ENCODE measurements at places on chromosomes 3 and 15.

DNA sequence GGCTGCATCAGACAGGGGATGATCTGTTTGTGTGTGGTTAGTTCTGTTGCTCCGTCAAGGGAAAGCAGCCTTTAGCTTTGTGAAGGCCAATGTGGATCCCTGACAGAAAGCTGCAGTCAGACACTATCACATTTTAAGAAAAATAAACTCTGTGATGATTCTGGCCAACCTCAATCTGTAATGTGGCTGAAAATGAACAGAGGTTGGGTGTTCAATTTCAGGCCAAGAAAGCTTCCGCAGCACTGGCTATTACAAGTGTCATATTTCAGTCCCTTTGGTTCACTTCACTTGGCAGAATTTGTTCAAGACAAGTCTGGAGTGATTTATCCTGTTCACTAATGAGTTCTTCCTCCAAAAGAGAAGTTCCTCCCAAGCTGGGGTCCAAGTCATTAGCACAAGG, 571.8 kb upstream of the IL12A start:
- no peak for DNase-seq

GRCh38 chr3:71466483-71466882, 117.0 kb downstream of the FOXP1 start:
- DNase-seq: no peak

DNA sequence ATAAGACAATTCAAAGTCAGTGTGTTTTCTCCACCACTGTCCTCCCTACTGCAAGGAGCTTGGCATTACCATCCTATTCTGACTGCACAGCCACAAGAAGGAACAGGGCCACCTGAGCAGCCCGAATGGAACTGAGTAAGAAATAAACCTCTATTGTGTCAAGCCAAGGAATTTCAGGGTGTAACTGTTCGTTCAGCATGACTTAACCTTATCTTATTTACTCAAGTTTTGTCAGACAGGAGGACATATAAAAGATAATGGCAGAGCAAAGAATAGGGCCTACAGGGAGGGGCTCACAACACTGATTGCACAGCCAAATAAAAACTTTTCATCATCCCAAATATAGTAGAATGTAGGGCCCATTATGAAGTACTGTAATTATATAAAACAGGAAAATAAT, 236.1 kb downstream of the NEK10 start:
- DNase-seq: no peak

DNA sequence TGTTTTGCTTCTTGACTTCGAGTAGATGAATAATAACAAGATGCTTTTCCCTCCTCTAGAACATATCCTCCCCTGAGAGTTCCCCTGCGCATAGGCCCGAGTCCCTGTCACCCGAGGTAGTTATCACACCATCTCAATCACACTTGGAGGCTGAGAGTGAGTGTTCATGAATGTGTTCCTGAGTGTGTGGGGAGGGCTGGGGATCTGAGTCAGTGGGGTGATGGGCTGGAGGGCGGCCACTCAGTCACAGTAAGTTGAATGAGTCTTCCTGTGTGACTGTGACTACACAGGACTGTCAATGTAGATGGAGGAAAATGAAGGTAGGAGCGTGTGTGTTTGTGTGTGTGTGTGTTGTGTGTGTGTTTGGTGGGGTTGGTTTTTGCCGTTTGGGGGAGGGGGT, 71.0 kb downstream of the SETD5 start:
- DNase-seq: no peak

DNA sequence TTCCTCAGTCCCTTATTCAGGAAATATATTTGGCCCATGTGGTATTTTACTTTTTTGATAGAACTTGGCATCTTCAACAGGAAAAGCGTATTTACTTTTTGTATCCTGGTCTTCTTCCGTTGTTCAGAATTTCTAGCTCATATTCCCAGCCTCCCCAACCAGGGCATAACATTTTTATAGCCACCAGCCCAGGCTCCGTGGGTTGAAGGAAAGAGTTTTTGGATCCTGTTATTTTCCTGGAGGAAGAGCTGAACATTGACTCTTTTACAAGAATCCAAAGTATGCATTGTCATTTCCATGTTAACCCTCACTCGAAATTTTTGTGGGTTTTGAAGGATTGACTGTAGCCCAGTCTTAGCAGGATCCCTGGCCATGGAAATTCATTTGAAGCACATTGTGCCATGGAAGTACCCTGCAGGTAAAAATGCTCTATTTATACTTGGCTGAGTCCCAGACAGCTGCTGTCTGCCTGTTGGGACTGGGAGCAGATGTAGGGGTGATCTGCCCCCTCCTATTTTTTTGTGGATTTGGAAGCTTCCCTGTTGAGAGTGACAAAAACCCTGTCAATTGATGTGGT, 98.8 kb downstream of the AKAP13 start:
- no peak for DNase-seq

DNA sequence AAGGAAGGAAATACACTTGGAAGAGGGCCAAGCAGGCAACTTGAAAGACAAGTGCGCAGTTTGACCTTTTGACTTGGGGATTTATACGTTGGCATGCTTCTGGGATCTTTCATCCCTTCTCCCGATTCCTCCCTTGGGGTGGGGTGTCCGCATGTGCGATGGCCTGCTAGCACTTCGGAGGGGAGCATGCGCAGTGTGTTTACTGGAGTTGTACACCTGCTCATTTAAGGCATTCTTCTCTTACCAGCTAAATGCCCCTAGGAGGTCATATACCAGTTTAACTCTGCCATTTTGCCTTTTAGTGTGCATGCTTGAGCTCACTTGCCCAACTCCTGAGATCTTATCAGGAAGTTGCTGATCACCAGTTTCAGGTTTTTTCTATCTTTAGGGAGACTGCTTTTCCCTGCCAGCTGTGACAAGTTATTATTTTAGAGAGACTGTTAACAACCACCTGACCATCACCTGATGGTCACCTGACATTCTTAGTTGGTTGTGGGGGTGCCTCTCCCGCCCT, 63.5 kb downstream of the BFSP2 start:
- DNase-seq: no peak

DNA sequence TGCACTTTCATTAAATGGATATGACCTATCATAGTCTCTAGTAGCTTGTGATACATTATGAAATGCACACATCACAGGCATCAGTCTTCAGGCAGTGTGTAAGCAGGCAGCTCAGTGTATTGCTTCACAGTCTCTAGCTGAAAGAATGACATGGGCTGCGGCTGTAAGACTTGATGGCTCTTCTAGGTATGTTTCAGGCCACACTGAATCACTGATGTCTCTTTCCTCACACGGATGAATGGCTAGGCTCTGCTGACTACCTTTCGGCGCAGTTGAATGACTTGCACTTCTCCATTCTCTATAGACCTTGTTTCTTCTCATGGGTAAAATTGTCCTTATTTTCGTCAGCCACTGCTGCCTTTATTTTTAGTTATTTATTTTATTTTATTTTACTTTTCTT, 15.4 kb downstream of the APH1B start:
- no peak for DNase-seq

GRCh38 chr15:69515926-69516325, 63.3 kb downstream of the RPLP1 start:
- DNase-seq: no peak

DNA sequence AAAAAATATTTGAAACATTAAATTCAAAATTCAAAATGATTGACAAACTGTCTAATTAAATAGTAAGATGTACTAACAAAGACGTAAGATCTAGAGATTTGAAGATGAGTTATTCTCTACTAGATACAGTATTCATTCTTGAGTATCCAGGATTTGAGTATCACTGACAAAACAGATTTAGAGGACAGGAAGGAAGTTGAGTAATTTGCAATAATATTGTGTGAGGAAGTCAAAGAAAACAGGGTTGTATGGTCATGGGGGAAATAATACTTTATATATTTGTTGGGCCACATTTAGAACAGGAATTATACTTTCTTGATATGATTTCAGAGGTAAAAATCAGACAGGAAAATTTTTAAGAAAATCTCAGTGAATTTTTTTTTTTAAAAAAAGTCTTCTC, 393.1 kb upstream of the CDIN1 start:
- DNase-seq: no peak

DNA sequence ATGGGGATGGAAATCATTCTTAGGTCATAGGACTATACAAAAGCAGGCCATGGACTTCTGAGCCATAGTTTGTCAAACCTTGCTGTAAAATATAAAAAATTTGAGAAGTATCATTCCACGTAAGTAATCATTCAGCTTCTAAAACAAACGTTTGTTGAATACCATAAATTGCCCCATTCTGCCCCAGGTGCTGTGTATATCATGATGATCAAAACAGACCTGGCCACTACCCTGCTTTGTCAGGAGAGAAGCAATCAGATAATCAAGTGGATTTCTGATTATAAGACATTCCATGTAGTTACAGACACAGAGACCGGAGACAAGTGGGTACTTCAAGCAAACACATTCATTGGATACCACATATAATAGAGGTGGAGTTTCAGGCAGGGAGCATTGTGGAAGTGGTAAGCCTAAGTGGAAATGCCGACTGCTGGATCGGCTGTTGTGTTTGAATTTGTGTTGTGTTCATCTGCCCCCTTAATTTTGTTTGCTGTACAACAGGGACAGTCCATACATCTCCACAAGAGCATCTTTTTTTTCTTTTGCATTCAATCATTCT, 61.7 kb downstream of the TGFBR2 start:
- DNase-seq: no peak

DNA sequence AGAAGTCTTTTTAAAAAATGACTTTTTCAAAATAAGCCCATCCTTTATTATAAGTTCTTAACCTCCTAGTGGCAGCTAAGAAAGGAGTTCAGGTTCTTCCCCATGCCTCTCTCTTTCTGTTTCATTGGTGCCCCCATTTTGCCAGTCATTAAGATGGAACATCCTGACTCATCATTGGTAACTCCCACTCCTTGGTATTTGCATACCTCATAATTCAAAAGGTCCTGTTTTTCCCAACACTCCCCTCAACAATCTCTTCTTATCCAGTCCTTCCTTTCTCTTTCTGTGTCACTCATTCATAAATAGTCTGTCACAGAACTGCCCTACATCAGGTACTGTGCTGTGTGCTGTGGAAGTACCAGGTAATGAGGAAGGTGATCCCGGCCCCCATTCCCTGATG, 394.0 kb downstream of the FOXP1 start:
- DNase-seq: no peak

GRCh38 chr3:58720526-58720925, 54.0 kb upstream of the FAM3D start:
- no peak for DNase-seq

- DNase-seq: no peak
Measured at GRCh38 chr3:52827441-52827840, 3.0 kb downstream of the ITIH4 start.

GRCh38 chr3:152737021-152737908, 97.7 kb upstream of the P2RY1 start:
- peak; percentile 25 for DNase-seq

DNA sequence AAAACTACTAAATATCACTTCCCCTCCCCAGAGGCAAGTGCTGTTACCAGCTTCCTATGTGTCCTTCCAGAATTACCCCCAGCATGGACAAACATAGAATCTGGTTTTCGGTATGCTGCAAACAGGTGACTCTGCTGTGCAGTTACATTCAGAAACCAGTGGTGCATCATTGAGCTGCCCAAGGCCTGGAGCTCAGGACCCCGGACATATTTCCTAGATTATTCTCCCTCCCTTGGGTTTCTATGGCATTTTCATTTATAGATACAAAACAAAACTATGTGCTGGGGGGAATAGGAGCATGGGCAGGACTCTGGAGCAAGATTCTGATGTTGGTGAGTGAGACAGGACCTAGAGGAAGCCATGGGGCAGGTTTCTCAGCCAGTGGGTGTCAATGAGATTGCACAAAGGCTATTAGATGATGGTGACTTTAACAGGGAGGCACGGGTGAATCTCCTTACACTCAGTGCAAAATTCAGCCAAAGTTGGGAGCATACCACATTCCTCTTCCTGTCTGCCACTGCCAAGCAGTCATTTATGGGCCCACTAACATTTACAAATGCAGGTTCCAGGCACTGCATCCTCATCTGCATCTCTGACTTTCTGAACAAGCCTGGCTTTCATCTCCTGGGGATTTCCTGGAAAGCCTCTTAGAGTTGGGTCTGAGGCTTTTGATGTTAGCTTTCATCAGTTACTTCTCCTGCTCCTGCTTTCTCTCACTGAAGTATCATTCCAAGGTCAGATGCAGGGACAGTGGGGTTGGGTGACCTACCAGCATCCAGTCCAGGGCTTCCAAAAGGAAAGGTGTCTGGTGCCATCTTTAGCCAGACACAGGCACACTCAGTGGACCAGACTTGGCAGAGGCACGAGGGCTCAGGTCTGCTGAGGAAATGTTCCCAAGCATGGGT, 44.5 kb downstream of the CMTM7 start:
- DNase-seq: no peak

DNA sequence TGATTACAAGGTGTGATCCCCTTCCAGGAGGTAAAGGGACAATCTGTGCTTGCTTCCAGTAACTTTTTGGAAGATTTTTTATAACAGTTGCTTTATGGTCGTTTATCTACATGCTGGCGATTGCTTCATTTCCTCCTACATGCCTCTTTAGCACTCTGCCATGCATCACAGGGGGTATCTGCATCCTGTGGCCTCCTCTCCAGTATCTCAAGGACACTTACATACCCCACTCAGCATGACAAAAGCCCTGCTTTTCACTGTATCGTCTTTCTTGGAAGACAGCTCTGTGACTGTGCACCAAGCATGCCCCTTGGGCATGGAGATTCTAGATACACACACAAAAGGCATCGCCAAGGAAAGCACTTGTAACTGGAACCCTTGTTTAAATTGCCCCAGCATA, 25.3 kb downstream of the CAPN3 start:
- DNase-seq: no peak

DNA sequence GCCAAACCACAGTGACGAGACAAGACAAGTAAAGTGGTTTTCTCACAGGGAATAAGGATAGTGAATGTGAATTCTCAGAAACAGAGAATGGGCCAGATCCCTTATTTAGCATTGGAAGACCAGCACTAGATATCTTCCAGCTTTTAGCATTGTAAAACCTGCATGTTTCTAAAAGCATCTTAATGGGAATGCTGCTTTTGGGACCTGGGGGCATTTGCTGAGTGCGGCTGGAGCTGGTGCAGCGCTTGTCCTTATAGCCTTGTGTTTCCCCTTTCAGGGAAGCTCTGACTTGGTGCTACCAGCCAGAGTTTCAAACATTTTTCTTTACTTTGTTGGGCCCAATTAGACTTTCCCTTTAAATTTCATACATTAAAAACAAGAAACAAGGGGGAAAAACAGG, 52.9 kb downstream of the CLSTN2 start:
- no peak for DNase-seq

DNA sequence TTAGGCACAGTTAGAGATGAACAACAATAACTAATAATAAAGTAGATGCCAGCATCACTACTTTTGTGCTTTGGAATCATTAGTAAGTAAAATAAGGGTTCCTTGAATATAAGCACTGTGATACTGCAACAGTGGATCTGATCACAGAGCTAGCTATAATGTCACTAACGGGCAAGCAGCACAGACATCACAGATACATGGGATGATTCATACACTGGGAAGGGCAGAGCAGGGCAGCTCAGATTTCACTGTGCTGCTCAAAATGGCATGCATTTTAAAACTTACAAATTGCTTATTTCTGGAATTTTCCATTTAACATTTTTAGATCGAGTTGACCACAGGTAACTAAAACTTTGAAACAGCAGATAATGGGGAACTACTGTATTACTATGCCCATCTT, 476.6 kb downstream of the FHIT start:
- no peak for DNase-seq
